CD4-positive, alpha-beta T cell treated with Interferon alpha-2 for 1 hour (primary cell): ENCODE measurements at places on chromosomes 4 and X.

DNA sequence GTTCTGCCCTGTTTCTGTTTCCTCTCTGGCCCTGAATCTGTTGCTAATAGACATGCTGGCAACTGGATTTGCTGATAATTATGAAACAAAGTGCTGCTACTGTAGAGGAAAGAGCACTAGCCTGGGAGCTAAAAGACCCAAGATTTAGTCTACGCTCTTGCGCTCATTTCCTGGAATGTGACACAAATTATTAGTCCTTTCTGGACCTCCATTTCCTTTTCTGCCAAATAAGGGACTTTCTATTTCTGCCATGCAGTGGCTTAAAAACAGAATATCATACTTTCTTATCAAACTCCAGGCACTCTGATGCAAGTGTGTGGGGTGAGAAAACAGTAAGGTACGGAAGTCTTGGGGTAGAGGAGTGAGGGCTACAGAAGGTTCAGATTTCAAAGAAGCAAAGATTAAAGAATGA lies 48.3 kb upstream of the GPR174 start:
- DNase-seq: peak; percentile 17

DNA sequence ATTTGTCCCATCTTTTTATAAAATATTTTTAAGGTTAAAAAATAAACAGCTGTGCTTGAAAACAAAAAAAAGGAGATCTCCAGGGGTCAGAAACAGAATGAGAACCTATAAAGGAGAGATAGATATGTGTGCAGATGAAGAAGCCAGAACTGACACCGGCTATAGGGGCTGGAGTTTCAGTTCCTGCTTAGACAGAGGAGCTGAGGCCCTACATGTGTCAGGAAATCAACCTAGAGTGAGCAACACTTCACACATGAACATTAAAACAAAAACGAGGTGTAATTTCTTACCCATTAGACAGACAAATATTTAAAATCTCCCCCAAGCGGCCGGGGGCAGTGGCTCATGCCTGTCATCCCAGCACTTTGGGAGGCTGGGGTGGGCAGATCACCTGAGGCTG lies 17.8 kb upstream of the HUWE1 start:
- DNase-seq: no peak

GRCh38 chr4:54819034-54819433 lies 161.3 kb downstream of the KIT start:
- no peak for DNase-seq

DNA sequence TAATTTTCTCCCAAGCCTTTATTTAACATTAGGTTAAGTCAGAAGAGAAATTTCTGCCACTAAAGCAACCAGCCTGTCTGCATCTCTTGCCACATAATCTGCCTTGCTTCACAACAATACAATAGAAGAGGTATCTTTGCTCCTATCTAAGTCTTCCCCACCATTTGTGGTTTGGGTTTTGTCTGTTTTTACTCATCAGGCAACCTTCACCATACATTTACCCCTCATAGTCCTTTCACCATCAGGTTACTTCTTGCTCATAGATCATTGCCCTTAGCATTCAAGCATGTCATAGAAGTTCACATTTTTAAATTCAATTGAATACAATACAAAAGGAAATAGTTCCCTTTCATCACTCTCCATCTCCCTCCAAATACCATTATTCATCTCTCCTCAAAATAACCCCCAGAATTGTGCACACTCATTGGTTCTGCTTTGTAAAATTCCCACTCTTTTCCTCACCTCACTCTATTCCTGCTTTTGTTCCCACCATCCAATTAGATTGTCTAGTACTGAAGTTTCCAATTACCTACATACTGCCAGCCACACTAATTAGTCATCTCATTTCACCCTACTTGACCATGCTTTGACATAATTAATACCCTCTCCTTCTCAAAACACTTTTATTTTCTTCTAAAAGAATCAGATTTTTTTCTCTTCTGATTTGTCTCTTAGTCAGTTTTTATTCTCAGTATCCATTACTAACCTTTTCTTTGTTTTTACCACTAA lies 1957.0 kb upstream of the AGA start:
- DNase-seq: no peak

GRCh38 chr4:169758401-169758962 lies 738 bp upstream of the HPF1 start:
- no peak for DNase-seq

- no peak for DNase-seq
These were observed 23.3 kb downstream of the SLC9A7 start for GRCh38 chrX:46735622-46736021.

DNA sequence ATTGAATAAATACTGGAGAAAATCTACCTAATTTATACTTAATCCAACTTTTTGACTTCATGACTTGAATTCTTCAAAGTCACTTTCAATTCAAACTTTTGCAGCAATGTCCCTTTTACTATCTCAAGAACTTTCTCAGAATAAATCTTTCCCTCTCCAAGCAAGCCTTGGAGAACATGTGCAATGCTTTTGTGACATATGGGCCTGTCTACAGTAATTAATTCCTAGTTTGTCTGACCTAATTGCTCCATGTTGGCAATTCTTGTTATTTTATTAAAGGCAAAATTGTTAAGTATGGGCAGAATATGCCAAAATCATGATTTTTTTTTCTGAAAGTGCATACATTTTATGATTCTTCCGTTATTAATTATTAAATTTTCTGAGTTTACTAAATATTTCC lies 1115.3 kb downstream of the PDHA2 start:
- no peak for DNase-seq

- no peak for DNase-seq
These were observed 16.6 kb downstream of the SOWAHB start for GRCh38 chr4:76881375-76881774.
